CD4-positive, alpha-beta T cell treated with Interleukin-6 at 100 ng/mL for 8 hours (primary cell): ENCODE measurements at places on chromosomes 1 and 21.

DNA sequence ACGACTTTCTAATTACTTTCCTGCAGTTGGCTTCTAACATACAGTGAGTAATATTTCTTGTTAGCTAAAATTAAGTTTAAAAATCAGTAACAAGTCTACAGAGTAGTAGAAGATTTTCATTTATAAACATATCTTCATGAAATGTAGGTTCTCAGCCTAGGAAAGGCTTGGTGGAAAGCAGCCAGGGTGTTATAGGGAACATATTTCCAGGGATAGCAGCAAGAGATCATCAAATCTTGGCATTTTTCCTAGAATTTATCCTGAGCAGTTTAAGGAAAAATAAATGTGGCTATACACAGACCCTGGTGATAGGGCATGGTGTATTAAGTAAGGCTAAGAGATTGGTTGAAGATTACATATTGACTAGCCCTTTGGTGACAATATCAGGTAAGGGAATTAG, 203.5 kb upstream of the NEGR1 start:
- no peak for DNase-seq

- no peak for DNase-seq
These were observed 57.8 kb downstream of the EPB41 start for GRCh38 chr1:28971980-28972771.

DNA sequence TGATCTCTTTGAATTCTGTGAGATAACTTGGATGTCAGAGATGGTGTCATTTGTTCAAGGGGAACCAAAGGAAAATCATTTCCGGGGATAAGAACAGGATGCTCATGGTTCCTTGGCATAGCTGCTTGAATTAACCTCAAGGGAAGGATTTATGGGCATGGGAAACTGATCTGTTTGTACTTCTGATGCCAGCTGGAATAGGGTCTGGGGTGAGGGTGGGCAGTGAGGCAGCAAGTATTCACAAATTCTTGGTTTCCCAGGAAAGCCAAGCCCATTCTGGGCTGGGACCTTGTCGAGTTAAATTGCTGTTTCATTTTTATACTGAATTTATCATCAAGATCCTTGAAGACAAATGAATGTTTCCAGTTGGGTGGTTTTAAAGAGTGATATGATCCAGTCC, 14.1 kb downstream of the INTS3 start:
- no peak for DNase-seq

DNA sequence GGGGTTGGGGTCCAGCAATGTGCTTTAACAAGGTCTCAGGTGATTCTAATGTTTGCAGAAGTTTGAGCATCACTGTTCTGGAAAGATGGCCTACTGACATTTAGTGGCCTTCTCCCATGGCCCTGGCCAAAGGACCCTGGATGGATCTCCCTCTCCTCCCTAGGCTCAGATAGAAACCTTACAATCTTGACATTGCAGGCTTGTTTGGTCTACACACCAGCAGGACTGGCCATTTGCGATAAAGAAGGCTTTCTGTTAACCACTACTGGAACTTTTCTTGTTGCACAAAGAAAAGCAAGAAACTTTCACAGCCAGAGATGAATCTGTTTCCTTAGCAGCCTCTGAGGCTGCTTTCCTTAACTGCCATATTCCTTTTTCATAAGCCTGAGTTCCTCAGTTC, 6.2 kb downstream of the DNALI1 start:
- DNase-seq: no peak

DNA sequence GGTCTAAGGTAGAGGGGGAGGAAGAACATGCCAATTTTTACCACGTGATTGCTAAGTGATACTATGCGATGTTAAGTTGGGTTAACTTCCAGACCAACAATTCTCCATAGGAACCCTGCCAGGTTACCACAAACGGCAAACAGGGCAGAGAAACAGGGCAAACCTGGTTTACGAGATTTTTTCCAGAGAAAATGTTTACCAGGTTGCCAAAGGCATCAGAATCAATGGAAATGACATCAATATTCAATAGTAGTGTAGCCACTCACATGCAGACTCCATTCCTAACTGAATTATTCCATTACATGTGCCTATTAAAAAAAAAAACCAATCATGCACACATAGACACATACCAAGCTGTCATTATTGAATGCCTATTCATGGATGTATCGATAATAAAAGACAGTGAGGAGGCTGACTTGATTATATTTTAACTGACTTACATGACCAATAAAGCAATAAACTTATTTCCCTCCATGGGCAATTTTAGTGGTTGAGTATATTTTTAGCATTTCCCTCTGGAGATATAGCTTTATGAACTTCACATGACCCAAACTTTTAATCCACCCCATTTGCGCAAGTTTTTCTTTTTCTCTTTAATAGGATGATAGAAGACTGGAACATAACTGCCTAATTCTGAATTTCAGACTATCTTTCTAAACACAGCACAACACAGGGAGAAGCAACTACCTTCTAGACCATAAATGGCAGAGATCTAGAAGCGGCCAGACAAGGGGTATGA, 40.5 kb upstream of the KCNE1 start:
- DNase-seq: no peak

- no peak for DNase-seq
These were observed 12.2 kb upstream of the RIPK4 start for GRCh38 chr21:41778930-41779600.

- no peak for DNase-seq
These were observed 80.0 kb downstream of the EPS15 start for GRCh38 chr1:51439053-51439452.

- DNase-seq: no peak
These were observed 17.8 kb downstream of the SCAF4 start for GRCh38 chr21:31713973-31714740.

- DNase-seq: no peak
These were observed 154.5 kb downstream of the CASZ1 start for GRCh38 chr1:10641976-10642375.

DNA sequence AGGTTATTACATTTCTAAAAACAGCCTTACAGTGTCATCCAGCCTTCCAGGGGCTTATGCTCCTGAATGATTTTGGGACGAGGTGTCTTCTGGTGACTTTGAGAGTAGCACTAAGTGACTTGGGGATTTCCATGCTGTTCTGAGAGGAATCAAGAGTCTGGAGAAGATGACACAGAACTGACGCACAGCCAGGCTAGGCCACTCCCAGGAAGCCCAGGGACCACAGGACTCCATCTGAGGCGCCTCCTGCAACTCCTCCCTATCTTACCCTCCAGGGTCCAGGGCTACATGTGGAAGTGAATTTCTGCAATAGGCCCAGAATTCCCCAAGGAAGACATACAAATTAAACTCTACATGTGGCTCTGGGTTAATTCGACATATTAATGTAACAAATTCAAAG, 92.5 kb downstream of the SLC25A24 start:
- no peak for DNase-seq

GRCh38 chr21:14585122-14585521, 39.0 kb upstream of the SAMSN1 start:
- no peak for DNase-seq

DNA sequence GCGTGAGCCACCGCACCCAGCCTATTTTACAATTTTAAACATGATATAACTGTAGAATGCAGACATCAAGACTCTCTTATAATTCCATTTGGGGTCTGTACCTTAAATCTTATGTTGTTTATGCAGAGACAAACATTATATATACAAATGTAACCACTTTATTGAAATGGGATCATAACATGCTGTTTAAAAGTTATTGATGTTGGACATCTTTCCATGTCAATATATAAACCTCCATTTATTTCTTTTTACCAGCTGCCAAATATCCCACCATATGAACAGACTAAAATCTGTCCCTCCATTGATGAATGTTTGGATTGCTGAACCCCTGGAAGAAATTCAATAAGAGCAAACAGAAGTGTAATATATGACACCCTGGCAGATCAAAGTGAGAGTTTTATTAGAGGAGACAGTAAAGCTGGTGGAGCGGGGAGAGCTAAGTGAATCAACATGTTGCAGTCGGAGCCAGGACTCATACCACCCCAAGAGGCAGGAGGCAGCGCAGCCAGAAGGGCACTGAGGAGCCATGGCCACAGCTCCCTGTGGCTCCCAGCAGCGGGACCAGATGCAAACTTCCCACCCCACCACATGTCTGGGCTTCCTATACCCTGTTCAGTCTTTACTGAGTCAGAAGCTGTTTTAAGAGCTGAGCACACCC, 4.7 kb upstream of the PCSK9 start:
- DNase-seq: no peak
